ENCODE measurements at places on chromosomes 13 and 19.

DNA sequence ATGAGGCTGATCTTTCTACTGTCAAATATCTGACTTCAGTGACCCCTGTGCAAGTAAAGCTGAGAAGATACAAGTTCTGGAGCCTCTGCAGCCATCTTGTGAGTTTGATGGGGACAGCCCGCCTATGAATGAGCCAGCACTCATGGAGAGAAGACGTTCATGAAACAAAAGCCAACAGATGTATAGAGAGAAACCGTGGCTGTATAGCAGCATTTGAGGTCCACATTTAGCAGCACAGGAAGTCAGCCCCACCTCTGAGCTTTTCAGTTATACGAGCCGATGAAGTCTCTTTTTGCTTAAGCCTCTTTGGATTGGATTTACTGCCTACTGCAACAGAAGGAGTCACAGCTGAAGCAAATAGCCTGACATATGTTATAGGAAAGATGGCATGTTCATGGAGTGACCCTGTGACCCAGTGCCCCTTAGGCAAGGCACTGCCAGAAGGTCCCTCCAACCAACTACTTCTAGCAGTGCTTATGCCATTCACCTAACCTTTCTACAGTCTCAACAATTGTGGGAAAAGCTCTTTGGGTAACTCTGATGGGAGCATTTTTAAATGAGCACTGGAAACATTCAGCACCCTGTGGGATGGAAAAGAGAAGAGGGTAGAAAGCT is 3.5 kb upstream of the DLEU7 start:
- no peak for DNase-seq

DNA sequence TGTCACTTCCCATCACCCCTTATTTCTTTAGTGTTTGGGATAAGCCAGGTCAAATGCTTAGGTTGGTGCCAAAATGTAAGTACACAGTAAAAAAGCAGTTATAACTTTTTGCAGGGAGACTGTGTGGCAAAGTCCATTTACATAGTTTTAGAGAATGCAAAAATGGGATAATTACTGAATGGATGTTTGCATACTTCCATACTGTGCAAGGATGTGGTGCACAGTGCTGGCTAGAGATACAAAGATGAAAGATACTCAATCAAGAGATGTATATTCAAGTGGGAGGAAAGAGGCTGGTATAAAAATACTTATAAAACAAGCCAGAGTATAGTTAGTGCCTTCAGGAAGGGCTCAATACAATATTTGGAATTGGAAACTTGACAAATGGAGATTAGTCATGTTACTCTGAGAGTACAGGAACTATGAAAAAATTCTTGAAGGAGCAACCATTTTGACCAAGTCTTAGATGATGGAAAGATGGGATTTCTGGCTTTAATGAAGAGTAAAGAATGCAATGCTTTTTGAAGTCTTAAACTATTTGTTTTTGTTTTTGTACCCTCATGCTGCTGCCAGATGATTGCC is 8.0 kb downstream of the PDS5B start:
- no peak for DNase-seq

DNA sequence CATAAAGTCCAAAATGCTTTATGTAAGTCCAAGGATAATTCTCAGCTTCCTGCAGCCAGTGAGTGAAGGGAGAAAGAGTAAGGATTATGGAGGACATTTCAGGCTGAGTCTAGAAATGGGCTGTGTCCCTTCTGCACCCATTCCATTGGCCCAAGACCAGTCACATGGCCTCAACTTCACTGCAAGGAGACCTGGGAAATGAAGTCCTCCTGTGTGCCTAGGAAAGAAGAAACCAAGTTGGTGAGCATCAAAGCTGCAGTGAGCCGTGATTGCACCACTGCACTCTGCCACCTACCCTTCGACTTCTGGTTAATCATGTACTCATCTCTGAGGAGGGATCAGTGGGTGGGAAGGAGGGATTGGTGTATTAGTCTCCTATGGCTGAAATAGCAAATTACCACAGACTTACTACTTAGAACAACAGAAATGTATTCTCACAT is 3.6 kb upstream of the CD37 start:
- DNase-seq = peak; percentile 70

- no peak for DNase-seq
Measured at GRCh38 chr13:96615252-96615651, 379.0 kb downstream of the OXGR1 start.

DNA sequence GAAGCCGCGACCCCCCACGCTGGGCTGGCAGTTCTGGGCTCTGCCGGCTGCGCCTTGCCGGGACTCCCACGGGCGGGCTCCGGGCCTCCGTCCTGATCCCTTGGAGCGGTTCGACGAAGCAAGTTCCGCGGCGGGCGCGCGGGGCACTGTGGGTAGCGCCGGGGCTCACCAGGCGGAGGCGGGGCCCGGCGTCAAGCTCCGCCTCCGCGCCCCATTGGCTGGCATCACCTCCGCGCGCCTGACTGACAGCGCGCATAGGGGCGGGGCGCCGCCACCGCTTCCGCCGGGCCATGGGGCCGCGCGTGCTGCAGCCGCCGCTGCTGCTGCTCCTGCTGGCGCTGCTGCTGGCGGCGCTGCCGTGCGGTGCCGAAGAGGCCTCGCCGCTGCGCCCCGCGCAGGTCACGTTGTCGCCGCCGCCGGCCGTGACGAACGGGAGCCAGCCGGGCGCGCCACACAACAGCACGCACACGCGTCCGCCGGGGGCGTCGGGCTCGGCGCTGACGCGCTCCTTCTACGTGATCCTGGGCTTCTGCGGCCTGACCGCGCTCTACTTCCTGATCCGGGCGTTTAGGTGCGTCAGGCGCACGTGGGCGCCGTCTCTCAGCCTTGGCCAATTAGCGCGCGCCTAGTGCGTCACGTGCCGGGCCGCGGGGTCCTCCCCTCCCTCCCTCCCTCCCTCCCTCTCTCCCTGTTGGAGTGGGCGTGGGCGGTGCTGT is at the start of gene FAM174C:
Gene FAM174C (plus strand): TSS at position 271 of the 716 bp plus-strand sequence. CDS start 20 bp downstream, at position 291.
- DNase-seq = peak; percentile 89

- DNase-seq = no peak
Measured at GRCh38 chr13:94590744-94591143, 5.2 kb downstream of the TGDS start.

- peak; percentile 88 for DNase-seq
Measured at GRCh38 chr19:41706741-41707501, 1.5 kb upstream of the CEACAM5 start.
